ENCODE measurements at places on chromosomes 6 and 20.
A peak's percentile ranks its signal among the peaks of the same experiment; 100 is the strongest.

- peak; percentile 83 for DNase-seq
Observed at GRCh38 chr6:42338744-42339222, 112.9 kb downstream of the TRERF1 start.

GRCh38 chr20:819680-820322, 13.7 kb upstream of the FAM110A start:
- no peak for DNase-seq

DNA sequence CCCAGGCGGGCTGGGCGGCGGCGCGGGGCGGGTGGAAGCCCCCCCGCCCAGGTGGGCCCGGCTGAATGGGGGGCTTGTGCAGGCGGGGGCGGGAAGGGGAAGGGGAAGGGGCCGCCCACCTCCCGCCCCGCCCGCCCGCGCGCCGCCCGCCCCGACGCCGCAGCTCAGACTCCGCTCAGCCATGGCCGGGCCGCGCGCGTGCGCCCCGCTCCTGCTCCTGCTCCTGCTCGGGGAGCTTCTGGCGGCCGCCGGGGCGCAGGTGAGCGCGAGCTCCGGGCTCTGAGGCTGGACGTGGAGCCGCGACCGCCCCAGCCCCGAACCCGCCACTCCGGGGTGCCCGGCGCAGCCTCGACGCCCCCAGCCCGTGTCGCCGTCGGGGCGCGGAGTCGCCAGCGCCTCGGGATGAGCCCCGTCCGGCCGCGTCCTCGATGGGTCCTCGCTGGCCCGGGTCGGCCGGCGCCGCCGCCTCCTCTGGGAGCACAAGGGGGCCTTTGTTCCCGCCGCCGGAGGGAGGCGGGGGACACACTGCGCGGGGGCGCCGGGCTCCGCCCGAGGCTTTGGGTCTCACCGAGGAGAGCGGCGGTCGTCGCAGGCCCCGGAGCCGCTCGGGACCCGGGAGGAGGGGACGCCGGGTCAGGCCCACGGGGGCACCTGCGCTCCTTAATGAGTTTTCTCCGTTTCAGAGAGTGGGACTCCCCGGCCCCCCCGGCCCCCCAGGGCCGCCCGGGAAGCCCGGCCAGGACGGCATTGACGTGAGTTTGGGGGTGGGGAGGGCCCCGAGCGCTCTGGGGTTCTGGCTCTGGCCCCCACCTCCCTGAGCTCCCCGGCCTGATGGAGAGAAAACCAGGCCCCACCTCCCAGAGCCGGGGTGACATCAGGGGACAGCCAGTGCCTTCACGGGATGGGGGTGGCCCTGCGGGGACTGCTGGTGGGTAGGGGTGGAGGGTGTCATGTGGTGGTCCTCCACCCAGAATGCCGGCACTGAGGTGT, at the start of gene COL9A3:
TSS of gene COL9A3 (plus strand) at position 167 of the 990 bp plus-strand sequence. CDS start at position 182, 15 bp downstream.
- no peak for DNase-seq

- DNase-seq, result no peak
Observed at GRCh38 chr6:9593554-9593953, 821.3 kb downstream of the TFAP2A start.

DNA sequence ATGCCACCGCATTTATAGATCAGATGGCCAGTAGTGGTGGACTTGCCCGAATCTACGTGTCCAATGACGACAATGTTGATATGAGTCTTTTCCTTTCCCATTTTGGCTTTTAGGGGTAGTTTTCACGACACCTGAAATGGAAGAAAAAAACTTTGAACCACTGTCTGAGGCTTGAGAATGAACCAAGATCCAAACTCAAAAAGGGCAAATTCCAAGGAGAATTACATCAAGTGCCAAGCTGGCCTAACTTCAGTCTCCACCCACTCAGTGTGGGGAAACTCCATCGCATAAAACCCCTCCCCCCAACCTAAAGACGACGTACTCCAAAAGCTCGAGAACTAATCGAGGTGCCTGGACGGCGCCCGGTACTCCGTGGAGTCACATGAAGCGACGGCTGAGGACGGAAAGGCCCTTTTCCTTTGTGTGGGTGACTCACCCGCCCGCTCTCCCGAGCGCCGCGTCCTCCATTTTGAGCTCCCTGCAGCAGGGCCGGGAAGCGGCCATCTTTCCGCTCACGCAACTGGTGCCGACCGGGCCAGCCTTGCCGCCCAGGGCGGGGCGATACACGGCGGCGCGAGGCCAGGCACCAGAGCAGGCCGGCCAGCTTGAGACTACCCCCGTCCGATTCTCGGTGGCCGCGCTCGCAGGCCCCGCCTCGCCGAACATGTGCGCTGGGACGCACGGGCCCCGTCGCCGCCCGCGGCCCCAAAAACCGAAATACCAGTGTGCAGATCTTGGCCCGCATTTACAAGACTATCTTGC, 725 bp downstream of the EEF1A1 start:
- peak; percentile 44 for DNase-seq

DNA sequence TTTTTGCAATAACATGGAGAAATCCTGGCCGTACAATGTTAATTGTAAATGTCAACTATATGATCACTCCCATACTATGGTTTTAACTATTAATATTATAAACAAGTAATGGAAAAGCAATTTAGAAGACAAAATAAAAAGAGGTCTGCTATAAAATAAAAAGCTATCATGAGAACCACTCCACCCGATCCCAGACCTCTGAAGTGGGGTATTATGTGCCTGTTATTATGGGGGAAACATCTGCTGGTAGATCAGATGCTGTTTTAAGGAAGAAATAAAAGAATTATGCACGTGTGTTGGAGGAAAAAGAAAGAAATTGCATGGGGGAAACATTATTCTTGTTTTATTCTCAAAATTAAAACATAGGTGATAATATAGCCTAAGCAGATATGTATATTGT, 615.7 kb upstream of the ARID1B start:
- no peak for DNase-seq

- no peak for DNase-seq
Observed at GRCh38 chr20:14536738-14537137, 199.3 kb upstream of the FLRT3 start.

- DNase-seq, result no peak
Observed at GRCh38 chr6:170203212-170203611, 87.7 kb downstream of the DLL1 start.

- no peak for DNase-seq
Observed at GRCh38 chr6:41437604-41438003, 102.2 kb downstream of the NCR2 start.

DNA sequence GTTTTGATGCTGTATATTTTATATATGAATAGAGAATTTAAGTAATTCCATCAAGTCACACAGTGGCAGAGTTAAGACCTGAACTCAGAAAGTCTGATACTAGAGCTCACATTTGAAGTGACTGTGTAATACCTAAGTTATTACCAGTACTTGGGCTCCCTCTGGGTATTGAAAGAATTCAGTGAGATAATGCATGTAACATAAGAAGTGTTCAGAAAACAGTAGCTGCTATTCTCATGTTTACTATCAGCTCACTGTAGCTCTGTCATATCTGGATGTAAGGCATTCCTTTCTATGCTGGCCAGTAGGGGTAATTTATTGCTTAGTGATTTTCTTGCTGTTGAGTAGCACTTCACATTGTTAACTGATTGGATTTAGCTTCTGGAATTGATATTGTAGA, 44.6 kb downstream of the NKX2-4 start:
- peak; percentile 10 for DNase-seq

DNA sequence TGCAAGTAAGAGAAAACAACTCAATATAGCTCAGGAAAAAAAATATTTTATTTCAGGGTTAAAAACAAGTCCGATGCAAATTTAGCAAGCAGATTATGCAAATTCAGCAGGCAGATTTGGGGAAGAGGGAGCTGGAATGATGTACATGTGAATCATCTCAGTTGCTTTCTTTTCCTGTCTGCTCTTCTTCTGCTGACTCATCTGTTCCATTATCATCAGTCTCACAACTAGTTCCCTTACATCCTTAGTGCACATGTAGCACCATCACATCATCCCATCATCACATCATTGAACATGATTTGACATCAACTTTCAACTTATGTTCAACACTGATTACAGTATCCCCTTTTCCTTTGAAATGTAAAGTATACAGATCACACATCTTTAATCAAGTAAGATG, 11.5 kb upstream of the DEFB113 start:
- peak; percentile 7 for DNase-seq

DNA sequence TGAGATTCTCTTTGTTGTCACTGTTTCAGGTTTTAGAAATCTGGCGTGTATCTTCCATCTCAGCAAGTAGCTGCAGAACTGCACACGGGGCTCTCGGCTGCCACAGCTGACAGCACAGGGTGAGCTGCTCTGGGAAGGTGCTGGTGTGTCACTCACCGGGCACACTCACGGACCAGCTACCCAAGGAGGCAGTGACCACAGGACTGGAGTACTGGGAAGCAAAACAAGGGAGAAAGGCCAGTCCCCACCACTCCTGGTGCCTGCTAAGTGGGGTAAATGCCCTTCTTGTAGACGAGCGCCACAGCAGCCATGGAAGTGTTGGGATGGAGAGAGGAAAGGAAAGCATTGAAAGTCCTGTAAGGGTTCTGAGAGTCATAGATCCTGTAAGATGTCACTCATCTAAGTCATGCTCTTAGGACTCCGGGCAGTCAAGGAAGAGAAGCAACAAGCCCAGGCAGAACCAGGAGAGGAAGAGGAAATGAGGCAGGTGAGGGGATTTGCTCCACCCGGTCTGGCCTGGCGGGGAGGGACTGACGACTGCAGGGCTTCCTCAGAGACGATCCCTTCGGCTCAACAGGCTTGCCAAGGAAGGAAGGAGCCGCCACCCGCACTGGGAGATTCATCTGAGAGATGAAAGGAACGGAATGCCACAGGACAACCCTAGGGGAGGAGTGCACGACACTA, 48.1 kb downstream of the PRDM1 start:
- no peak for DNase-seq

DNA sequence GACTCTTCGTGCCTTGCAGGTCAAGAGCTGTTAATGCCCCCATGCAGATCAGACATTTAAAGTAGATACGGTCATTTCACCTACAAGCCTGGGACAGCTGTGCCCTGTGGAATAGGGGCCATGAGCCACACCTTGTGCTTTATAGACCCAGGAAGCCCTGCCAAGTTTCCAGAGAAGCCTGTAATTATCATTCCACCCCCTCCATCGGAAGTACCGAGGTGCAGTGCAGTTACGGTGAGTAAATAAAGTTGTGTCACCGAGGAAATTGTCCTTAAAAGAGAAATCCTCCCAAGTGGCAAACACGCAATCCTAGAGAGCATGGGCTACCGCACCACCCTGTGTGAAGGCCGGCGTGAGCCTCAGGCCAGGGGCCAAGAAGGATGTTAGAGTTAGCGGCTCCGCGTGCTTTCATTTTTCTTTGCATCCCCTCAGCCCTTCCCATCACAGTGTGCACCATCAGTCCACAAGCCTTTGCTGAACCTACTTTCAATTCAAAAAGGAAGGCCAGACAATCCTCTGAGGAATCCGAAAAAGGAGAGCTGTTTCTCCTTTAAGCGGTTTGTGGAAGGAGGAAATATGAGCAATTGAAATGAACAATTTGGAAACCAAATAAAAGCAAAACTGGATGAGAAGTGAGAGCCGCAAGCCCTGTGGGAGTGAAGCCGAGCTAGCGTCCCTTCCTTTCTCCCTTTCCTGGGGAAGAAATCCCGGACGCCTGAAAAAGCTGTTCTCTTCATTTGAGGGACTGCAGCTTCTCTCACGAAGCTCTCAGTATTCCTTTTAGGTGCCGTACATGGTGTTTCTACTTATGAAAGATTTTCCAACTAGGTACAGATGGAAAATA, 183.3 kb upstream of the PDE10A start:
- no peak for DNase-seq

GRCh38 chr20:49247792-49248191, 28.6 kb downstream of the DDX27 start:
- no peak for DNase-seq

- DNase-seq, result no peak
Observed at GRCh38 chr6:163149279-163149848, 265.2 kb upstream of the QKI start.

- no peak for DNase-seq
Observed at GRCh38 chr20:48858075-48858790, 30.4 kb upstream of the PREX1 start.

- DNase-seq, result no peak
Observed at GRCh38 chr6:126797981-126798380, 320.5 kb upstream of the RSPO3 start.

DNA sequence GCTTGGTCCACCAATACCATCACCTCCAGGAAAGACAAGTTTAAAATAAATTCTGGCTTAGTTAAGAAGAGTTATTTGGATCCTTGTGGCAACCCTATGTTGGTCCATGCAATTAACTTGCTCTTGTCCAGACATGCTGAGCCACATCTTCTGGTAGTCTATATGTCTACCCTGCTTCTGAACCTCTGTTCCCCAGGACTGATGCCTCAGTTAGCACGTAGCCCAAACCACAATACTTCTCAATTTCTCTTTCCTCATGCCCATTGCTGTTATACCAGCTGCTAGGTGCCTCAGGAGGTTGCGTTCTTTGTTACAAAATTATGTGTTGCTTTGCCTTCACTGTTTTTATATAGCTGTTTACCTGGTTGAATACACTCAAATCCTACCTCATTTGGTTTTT, 116.4 kb upstream of the KCNQ5 start:
- no peak for DNase-seq

- no peak for DNase-seq
Observed at GRCh38 chr6:158056804-158057203, 75.1 kb downstream of the SYNJ2 start.

DNA sequence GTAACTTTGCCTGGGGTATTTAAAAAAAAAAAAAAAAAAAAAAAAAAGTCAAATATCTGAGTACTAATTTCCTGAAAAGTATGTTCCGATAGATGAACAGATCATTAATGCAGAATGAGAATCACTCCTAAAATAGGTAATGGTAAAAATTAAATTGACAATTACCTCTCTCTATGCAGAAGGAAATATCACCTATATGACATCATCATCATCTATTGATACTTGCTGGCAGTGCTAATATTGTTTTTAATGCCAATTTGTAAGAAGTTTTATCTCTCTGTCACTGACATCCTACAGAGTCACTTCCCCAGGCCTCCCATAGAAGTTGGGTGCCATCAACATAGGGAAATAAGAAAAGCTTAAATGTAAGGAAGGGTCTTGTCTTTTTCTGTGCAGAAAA, 29.9 kb downstream of the ADNP start:
- DNase-seq, result no peak

DNA sequence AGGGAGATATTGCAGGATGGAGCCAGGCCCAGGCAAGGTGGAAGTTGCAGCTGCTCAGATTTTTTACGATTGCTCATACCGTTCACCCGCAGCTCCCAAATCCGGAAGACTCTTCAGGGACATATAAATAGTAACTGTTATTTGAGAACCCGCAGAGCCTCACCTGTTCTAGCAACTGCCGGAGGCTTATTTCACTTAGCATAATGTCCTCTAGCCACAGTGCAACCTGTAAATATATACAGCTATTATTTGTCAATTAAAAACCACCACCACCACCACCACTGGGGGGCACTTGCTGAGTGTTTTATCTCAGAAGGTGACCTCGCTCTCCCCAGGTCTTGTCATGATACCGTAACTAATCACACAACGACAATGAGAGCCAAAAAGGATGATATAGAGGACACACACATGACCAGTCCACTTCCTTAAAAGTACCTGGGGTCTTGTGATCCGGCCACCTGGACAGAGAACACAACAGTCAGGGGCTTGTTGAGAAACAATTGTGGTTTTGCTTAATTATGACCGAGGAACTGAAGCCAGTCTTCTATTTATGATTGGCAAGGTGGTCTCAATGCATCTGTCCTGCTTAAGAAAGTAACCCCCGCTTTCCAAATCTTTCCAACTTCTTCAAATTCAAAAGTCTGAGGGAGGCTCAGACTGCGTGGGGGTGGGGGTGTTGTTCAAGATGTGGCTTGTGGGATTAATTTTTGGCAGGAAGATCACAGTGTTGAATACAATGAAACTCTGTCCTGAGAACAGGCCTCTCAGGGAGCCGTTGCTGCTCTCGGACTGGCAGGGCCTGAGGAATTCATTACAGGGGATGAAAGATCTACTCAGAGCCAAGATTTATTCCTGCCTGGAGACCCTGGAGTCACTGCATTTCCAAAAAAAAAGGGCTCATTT, 107.7 kb upstream of the PRND start:
- no peak for DNase-seq

Data from HTR-8/SVneo (cell line).